GM03348 (cell line): ENCODE measurements at places on chromosomes 11 and 22.

GRCh38 chr22:34437140-34437539 is 516.9 kb upstream of the LARGE1 start:
- DNase-seq: no peak

- DNase-seq: no peak
Observed at GRCh38 chr22:36907253-36908195, 5.9 kb upstream of the CSF2RB start.

DNA sequence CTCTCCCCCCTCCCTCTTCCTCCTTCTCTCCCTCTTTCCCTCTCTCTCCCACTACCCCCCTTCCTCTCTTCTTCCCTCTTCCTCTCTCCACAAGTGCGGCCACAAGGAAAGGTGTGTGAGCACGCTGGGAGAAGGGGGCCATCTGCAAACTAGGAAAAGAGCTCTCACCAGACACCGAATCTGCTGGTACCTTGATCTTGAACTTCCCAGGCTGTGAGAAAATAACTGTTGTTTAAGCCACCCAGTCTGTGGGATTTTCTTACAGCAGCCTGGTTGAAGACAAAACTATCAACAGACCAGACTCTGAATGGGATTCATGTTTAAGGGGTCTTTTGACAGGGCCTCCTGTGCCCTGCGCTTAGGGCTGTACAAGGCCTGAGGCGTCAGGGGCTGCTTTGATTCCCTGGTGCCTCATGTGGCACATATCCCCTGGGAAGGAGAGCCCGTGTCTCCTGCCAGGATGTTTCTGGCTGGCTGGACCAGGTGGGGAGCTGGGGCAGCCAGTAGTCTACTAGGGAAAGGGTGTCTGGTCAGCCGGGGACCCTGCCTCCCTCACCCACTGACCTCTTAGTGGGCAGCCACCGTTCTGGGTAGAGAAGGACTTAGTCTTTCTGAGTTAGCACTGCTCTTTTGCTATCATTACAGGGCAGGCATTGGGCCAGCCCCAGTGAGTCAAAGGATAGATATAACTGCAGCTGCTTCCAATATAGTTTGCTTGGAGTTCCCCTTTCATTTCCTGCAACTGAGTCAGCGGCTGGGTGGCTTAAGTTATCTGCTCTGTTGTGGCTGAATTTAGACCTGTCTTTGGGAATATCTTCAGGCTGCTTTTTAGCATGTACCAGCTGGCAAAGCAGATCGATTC is 6.2 kb downstream of the PANX1 start:
- peak; percentile 82 for DNase-seq

- DNase-seq: no peak
Observed at GRCh38 chr22:37260155-37260795, 16.2 kb upstream of the RAC2 start.

DNA sequence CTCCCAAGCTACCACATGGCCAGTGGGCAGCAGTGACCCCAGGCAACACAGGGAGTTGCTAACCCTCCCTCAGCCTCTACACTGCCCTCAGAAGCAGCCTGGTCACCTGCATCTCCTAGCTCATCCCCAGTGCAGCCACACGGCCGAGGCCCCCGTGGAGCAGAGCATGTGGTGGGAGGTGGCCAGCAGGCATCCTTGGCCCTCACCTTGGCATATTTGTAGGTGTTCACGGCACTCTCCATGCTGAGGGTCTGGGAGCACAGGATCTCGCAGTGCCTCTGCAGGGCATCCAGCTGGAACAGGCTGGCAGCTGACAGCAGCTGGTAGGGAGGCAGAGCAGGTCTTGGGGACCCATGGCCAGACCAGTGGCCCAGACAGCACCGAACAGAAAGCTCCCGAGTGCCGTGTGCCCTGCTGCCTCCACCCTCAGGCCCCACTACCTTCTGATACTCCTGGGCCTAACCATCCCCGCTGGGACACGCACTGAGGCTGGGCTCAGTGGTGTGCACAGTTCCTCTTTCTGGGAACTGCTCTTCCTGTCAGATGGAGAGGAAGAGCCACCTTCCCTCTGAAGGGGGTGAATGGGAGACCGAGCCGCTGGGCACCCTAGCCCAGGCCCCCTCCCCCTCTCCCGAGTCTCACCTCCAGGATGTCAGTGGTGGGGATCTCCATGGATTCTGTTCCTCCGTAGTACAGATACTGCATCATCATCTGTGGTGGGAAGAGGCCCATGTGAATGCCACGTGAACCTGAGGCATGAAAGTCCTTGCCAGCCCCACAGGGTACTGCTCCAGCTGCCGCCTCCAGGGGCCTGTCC is 48.8 kb downstream of the NAT10 start:
- DNase-seq: no peak

DNA sequence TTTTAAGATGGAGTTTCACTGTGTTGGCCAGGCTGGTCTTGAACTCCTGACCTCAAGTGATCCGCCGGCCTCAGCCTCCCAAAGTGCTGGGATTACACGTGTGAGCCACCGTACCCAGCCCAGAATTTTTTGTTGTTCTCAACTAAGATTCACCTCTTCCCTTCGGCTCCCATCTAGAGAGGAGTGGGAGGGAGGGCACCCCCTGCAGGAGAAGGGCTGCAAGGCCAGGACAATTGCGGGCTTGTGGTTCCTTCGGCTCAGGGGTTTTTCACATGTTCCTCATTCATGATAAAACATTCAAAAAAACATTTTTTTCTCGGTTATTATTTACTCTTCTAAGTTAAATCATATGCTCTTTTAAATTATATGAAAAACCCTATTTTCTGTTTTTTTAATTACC is 201.1 kb upstream of the LRRC4C start:
- no peak for DNase-seq

DNA sequence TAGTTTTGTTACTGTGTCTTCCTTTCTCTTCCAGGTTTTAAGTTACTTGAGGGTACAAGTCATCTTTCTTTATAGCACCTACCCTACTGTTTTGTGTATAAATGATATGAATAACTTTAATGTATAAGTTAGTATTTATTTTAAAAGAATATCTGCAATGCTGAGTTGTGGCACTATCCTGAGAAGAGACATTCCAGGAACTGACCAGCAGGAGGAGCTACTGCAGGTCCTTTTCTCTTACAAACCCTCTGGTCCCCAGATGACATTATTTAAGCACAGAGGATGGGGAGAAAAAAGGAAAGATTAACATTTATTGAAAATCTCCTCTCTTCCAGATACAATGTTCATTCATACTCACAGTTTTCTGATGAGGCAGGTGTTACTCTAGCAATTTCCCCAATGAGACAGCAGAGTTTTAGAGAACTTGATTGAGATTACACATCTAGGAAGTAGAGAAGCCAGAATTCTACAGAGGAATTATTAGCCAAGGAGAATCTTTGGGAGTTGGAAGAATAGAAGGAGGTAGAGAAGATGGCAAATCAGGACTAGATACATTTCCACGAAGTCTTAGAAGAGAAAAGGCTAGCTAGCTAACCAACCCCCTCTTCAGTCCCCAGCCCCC is 541.2 kb upstream of the API5 start:
- DNase-seq: peak; percentile 53

DNA sequence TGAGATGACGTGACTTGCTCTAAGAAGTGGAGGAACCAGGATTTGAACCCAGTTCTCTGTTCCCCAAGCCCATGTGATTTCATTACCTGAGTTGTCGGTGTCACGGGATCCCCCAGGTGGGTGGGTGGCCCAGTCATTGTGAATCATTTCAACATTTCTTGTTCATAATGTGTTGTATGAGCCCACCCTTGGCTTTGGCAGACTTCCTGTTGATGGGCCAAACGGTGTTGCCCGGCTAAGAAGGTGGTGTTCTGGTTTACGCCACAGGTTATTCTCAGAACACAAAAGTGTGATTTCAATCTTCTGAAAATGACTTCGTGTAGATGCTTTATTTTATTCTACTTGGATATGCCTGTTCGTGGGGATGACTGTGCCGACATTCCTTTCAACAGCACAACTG is 21.6 kb upstream of the ST14 start:
- DNase-seq: no peak

- DNase-seq: no peak
Observed at GRCh38 chr11:28631148-28631547, 523.0 kb downstream of the METTL15 start.

- DNase-seq: no peak
Observed at GRCh38 chr11:77214557-77214956, 86.5 kb downstream of the MYO7A start.

DNA sequence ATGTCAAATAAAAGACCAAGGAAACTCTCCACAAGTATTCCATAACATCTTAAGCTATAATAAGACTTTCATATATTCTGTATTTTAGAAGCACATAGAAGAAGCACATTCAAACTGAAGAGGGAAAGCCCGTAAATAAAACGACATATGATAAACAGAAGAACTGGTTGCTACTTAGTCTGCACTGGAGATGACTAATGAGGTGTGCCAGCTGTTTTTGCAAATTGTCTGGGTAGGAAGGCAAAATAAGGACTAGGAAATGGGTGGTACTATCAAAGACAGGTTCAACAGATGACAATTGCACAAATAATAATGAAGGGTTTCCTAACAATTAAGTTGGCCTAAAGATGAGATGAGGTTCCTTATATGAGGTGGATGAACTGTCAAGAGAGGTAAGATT is 593.2 kb upstream of the CCDC179 start:
- DNase-seq: no peak

- no peak for DNase-seq
Observed at GRCh38 chr11:128662076-128662475, 31.8 kb upstream of the FLI1 start.

- no peak for DNase-seq
Observed at GRCh38 chr22:46897246-46897623, 134.8 kb downstream of the TBC1D22A start.
